ENCODE measurements at places on chromosomes 1 and 21.
A peak's percentile ranks its signal among the peaks of the same experiment; 100 is the strongest.

GRCh38 chr1:25818569-25818968 is 1.2 kb upstream of the MTFR1L start:
- no peak for DNase-seq
- peak overlapping the region; percentile 87 for H3K4me3 ChIP-seq
- H3K36me3 ChIP-seq, result peaks cover 22% of the 10 kb centered on the region
- peaks cover 33% of the 10 kb centered on the region for H3K4me1 ChIP-seq

DNA sequence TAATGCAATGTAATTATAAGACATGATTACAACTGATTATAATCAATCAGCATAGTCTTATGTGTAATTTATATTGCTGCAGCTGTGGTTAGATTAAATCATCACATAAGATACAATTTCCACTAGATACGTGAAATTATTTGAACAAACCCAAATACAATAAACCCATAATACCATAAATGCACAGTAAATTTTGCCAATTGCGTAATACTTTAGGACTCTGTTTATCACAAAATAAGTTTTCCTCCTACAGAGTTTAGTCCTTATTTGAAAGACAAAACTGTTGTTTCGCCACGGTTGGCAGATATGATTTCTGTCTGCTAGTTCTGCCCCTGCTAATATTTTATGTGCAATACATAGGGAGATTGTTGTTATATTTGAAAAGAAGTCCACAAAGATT is 895.9 kb upstream of the ADGRL4 start:
- no peak for DNase-seq
- no peak overlapping the region for H3K27ac ChIP-seq
- no peaks in the 10 kb centered on the region for H3K27me3 ChIP-seq
- H3K4me1 ChIP-seq, result no peaks in the 10 kb centered on the region

DNA sequence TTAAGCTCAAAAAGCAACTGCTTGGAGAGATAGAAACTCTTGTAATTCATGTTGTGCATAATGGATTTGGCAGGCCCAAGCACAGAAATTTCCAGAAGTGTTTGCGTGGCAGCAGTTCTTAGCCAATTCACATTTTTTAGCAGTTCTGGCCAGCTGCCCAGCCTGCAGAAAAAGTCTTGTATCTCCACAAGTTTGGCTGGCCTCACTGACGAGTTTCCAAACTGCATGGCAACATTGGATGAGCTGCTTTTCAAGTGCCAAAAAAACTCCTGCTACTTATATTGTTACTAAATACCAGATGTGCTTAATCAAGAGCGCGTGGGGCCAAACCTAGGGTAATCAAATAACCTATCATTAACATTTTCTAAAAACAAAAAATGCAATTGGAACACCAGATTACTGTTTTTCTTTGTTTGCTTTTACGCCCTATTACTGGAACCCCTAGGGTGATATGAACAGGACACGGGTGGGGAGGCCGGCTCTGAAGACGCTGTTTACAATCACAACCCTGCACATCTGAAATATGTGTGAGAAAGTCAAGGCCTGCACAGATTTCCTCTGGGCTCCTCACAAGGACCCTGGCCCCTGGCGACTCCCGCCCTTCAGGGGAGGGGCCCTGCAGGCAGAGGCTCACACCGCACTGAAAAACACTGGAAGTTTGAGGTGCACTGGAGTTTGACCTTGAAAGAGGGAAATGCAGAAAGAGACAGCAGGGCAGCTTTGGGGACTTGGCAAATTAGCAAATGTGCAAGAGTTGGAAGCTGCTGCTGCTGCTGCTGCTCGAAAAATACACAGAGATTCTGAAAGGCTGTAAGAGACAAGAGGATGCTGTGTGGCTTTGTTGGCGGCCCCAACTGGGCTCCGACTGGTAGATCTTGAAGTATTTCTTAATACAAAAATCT is 55.2 kb upstream of the TARBP1 start:
- H3K27me3 ChIP-seq, result peaks cover 27% of the 10 kb centered on the region
- no peak overlapping the region for H3K4me3 ChIP-seq
- DNase-seq, result no peak
- H3K36me3 ChIP-seq, result peaks cover 2% of the 10 kb centered on the region

DNA sequence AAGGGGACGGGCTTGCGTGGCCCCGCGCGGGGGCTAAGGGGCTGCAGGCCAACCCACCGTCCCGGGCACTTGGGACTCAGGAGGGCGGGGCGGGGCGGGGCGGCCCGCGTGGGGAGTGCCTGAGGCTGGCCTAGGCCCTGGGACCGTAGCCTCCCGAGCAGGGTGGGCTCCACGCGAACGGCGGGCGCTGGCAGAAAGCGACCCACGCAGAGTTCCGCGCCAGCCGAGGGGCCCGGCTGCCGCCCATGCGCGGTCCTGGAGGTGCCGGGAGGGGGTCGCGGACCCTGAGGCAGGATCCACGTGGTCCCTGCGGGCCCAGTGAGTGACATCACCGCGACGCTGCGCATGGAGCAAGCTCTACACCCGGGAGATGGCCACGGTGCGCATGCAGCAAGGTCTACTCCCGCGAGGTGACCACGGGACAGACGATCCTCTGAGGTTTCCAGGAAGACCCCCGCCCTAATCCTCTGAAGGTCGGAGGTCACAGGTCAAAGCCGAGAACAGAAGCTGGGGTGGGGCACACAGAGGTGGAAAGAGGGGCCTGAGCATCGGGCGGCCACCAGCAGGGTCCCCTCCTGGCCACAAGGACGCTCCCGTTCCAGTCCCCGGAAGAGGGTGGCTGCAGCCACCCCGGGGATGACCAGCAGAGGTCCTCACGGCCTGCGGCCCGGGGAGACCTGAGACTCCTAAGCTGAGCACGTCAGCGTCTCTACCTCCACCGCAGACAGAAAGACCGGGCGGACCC is 13.5 kb upstream of the SLC19A1 start:
- H3K27me3 ChIP-seq, result peaks cover 11% of the 10 kb centered on the region
- H3K4me1 ChIP-seq, result peaks cover 21% of the 10 kb centered on the region
- peaks cover 5% of the 10 kb centered on the region for H3K36me3 ChIP-seq
- H3K27ac ChIP-seq, result no peak overlapping the region

DNA sequence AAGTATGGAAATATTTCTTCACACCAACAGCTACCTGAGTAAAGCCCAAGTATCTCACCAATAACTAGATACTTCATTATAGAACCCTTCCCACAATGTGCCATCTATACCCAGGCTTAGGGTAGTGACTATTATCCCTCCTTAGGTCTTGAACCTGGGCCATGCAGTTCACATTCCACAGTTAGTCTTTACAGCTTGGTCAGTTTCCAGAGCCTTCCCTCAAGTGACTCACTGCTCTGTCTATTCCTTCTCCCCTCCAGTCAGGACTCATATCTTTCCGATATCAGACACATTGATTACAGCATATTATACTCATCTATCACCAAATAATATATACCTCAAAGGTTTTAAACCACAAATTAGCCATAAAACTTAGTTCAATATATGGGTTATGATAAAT is 23.6 kb downstream of the VAMP4 start:
- no peaks in the 10 kb centered on the region for H3K27me3 ChIP-seq
- DNase-seq, result no peak
- H3K4me1 ChIP-seq, result peaks cover 19% of the 10 kb centered on the region
- H3K36me3 ChIP-seq, result no peaks in the 10 kb centered on the region
- no peak overlapping the region for H3K4me3 ChIP-seq

DNA sequence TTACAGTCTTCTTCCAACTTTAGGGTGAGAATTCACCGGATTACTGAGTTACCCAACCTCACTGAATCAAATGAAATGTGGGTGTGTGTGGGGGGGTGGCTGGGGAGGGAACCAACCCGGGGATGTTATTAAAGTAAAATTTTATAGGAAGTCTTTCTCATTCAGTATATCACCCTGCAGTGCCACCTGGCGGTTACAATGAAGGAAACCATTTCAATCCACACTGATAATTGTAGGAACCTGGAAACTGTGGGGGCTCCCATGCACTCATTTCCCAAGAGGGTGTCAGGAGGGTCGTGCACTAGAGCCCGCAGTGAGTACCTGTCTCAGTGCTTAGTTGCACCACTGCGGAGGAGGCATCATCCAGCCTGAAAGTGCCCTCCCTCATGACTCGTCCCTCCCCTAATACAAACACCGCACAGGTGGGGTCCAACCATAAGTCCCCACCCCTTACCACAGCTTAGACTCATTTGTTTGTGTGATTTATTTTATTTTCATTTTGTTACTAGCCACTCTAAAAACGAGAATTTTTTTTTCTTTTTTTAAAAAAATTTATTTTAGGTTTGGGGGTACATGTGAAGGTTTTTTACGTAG is 29.1 kb upstream of the IGSF5 start:
- no peaks in the 10 kb centered on the region for H3K4me1 ChIP-seq
- no peak overlapping the region for H3K4me3 ChIP-seq
- no peak for DNase-seq

GRCh38 chr1:77534456-77534855 is 148.0 kb downstream of the ZZZ3 start:
- H3K36me3 ChIP-seq, result no peaks in the 10 kb centered on the region
- H3K27ac ChIP-seq, result no peak overlapping the region
- no peaks in the 10 kb centered on the region for H3K27me3 ChIP-seq
- peaks cover 7% of the 10 kb centered on the region for H3K4me1 ChIP-seq

DNA sequence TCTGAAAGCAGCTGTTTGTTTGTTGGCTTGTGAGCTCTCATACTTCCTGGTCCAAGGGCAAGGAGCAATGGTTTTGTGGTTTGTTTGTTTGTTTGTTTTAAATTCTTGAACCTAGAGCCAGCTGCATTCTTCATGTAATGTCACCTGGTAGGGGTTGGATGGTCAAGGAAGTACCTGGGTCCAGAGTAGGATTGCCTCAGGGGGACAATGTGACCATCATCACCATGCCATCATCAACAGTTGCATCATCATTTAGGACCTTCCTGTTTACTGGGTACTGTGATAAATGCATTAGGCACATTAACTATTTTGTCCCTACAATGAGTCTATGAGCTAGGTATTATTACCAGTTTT is 14.7 kb upstream of the MYOG start:
- H3K4me1 ChIP-seq, result no peaks in the 10 kb centered on the region
- no peaks in the 10 kb centered on the region for H3K36me3 ChIP-seq
- no peak for DNase-seq
- H3K27ac ChIP-seq, result no peak overlapping the region
- no peak overlapping the region for H3K4me3 ChIP-seq

DNA sequence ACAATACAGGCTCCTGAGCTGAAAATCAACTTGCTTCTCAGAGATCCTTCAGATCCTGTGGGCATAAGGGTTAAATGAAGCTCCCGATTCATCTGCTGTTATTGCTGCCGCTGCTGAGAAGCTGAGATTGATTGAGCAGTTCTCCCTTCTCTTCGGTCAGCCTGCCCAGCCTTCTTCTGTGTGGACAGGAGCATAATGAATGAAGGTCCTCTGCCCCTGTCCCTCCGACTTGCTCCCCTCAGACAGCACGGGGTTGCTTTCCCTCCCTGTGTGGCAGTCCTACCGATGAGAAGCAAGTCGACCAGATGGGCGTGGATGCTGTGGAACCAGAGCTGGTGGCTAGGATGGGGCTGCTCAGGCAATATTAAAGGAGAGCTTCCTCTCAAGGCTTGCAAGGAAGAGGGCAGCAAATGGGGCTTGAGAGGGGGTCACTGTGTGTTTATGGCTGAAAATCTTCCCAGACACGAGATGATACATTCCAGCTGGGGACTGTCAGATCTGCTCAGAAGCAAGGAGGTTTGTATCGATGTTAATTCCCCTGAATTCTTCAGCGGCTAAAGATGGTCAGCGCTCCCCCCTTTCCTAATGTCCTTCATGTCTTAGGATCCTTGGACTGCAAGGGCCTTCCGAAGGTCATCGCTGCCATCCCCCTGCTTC is 63.9 kb upstream of the GOLT1A start:
- no peak overlapping the region for H3K4me3 ChIP-seq
- no peak for DNase-seq
- no peaks in the 10 kb centered on the region for H3K4me1 ChIP-seq
- H3K36me3 ChIP-seq, result peaks cover 2% of the 10 kb centered on the region

DNA sequence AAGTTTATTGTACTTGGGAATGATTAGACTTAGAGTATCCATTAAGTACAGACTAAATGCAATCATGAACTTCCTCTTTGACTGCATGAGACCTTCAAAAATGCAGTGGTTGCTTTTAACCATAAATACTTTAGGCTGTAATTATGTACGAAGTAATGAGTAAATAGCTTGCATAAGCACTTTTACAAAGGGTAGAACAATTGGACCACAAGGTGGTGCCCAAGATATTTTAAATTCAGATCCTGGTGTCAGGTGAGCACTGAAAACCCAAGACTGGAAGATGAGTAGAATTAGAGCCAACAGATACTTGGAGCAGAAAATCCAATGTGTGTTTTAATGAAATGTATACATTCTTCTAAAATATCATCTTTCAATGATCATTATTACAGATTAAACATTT is 43.4 kb upstream of the RHOU start:
- peaks cover 25% of the 10 kb centered on the region for H3K27me3 ChIP-seq
- peaks cover 9% of the 10 kb centered on the region for H3K4me1 ChIP-seq
- H3K27ac ChIP-seq, result no peak overlapping the region
- no peak for DNase-seq
- no peak overlapping the region for H3K4me3 ChIP-seq
- H3K36me3 ChIP-seq, result no peaks in the 10 kb centered on the region

GRCh38 chr1:147717706-147718097 is 42.7 kb downstream of the GJA5 start:
- peaks cover 62% of the 10 kb centered on the region for H3K27me3 ChIP-seq
- H3K4me3 ChIP-seq, result no peak overlapping the region
- DNase-seq, result no peak
- H3K27ac ChIP-seq, result no peak overlapping the region
- H3K4me1 ChIP-seq, result no peaks in the 10 kb centered on the region

DNA sequence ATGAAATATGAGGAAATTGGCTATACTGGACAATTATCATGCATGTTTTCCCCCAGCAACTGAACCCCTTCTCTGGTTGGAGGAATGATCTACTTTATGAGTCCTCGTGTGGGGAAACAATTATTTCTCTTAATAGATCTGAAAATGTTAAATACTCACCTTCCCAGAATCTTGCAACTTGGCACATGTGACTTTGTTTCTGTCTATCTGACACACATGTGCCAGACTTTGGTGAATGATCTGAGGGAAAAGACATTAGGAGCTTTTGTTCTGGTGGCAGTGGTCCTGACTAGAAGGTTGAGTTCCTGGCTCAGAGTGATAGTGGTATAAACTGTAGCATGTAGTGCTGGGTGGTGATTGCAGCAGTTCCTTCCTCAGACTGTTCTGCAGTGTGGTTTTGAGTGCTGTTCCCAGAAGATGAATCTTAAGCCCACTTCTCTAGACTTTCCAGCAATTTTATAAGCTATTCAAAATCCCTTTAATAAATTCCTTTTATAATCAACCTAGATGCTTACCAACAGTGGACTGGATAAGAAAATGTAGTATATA is 59.3 kb upstream of the B3GALNT2 start:
- DNase-seq, result no peak
- no peak overlapping the region for H3K4me3 ChIP-seq
- no peak overlapping the region for H3K27ac ChIP-seq
- H3K36me3 ChIP-seq, result no peaks in the 10 kb centered on the region
- no peaks in the 10 kb centered on the region for H3K27me3 ChIP-seq

- DNase-seq, result no peak
These were observed 561.9 kb upstream of the ADGRL4 start for GRCh38 chr1:79568411-79568810.
